ENCODE measurements at places on chromosomes 16 and 17.

DNA sequence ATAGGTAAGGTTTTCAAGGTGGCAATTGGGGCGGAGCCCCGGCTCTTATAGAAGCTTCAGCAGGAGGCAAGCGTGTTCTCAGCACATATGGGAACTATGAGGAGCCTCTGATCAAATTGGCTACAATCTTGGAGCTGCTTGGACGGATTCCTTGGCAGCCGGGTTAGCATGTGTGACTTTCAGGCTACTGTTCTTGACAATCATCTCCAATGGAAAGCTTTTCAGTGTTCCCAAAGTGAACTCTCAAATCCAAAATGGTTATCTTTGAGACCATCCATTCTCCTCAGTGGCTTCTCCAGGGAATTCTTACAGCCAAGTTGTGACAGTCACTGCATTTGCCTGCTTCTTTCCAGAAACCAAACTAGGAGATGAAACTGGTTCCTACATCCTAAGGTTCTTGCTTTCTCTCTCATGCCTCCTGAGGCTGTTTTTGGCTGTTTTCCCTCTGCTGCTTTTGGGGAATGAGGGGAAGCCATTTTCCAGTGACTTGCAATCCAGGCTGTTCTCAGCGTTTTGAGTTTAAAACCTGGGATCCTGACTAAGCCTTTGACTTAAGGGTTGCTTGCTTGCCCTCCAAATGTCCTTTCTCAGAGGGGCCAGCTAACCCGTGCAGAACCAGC is 10.9 kb downstream of the HAS3 start:
- DNase-seq = no peak

GRCh38 chr16:53511084-53511402 is 8.0 kb upstream of the AKTIP start:
- no peak for DNase-seq

DNA sequence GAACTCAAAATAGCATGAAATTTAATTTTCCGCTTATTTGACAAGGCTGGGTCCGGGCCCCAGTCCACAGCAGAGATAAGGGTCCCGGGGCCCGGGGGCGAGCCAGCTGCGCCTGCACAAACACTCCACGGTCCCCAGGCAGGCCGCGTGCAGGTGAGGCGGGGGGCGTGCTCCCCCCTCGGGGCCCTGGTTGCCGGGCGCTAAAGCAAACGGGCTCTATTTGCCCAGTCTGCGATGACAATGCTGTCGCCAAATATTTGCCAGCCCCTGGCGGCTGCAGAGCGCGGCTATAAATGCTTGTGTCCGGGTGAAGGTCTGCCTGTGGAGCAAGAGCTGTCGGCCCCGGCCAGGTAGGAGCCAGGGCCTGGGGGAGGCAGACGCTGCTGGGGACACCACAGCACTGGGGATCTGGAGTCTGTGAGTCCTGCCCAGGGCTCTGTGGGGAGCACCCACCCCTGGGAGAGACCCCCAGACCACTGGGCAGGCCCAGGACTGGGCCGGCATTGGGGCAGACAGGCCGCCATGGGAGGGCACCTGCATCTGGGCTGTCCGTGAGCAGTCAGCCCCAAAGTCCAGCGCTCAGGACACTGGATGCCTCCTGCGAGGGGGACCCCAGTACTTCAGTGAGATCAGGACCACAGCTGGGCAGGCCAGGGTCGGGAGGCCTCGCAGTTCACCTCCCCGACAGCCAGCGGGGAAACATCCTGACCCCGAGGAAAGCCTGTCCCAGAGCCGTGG is at the start of gene PERCC1:
TSS of gene PERCC1 (plus strand) at position 320 of the 738 bp plus-strand sequence. CDS start 1,516 bp downstream, outside the sequence.
- DNase-seq = no peak

DNA sequence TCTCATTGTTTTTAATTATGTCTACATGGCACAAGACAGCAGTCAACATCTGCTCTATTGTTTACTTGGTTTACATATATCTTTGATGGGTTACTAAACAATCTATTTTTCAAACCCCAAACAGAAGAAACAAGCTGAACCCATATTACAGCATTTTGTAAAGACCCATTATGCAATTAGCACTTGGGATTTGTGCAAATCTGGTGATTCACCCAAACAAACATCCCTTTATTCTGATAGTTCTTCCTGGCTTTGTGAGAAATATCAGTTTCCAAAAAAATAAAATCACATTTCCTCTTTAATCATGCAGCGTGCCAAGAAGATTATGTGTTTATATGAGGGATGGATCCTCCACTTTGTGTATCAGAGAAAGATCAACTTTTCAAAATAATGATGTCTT is 16.8 kb upstream of the RBFOX1 start:
- no peak for DNase-seq

DNA sequence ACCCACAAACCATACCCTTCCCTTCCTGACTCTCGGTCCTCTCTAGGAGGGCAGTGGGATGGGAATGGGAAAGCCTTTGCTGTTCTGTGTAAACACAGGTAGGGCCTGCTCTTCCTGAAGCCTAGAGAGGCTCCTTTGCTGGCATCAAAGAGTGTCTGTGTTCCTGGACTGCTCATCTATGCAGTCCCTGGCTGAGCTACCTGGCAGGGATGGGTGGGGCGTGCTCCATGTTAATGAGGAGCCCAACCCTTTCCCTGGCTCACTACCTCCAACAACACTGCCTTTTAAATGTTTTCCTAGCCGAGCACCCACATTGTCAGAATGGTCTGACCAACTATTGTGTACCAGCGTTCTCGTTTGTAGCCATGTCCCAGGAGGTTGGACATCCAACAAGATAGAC is 26.6 kb upstream of the NAGLU start:
- DNase-seq = no peak

- DNase-seq = peak; percentile 46
Measured at GRCh38 chr16:2532494-2533141, 1.4 kb upstream of the CEMP1 start.

- no peak for DNase-seq
Measured at GRCh38 chr17:43406676-43407645, 8.2 kb downstream of the ARL4D start.

GRCh38 chr17:12485361-12485906 is 180.3 kb upstream of the MYOCD start:
- no peak for DNase-seq

- DNase-seq = no peak
Measured at GRCh38 chr17:76122431-76123190, 18.4 kb downstream of the FOXJ1 start.

DNA sequence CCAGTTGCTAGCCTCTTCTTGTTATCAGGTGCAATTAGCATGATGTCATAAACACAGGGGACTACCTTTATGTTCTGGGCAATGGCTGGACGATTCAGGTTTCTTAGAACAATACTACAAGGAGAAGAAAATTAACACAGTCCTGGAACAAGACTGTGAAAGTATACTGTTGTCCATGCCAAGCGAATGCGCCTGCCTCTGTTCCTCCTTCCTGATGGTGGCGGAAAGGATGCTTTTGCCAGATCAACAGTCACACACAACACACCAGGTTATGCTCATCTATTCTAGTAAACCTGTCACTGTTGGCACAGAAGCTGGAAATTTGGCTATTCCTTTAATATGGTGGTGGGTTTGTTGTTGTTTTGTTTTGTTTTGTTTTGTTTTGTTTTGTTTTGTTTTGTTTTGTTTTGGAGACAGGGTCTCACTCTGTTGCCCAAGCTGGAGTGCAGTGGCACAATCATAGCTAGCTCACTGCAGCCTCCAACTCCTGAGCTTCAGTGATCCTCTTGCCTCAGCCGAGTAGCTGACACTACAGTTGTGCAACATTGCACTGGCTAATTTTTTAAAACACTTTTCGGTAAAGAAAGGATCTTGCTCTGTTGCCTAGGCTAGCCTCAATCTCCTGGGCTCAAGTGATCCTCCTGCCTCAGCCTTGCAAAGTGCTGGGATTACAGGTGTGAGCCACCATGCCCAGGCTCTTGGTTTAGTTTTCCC is 3.1 kb upstream of the CD300LD start:
- DNase-seq = no peak

GRCh38 chr17:62818526-62818925 is 10.4 kb upstream of the MARCHF10 start:
- no peak for DNase-seq

- no peak for DNase-seq
Measured at GRCh38 chr16:23635958-23636357, 5.2 kb downstream of the PALB2 start.

GRCh38 chr17:6786618-6787017 is 10.6 kb downstream of the FBXO39 start:
- DNase-seq = no peak

DNA sequence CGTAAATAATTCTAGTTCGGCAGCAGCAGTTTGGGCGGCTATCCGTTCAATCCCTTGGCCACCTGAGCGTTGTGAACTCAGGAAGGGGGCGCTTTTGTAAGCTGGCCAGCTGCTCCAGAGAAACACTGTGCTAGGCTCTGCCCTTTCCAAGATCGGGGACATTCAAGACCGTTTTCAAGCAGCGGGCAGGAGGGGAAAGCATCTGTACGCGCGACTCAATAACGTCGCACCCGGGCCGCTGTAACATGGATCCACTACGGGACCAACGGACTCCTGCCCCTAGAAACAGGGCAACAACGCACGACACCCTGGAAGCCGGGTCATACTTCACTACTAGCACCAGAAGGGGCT is 463 bp downstream of the TOP2A start:
- no peak for DNase-seq

DNA sequence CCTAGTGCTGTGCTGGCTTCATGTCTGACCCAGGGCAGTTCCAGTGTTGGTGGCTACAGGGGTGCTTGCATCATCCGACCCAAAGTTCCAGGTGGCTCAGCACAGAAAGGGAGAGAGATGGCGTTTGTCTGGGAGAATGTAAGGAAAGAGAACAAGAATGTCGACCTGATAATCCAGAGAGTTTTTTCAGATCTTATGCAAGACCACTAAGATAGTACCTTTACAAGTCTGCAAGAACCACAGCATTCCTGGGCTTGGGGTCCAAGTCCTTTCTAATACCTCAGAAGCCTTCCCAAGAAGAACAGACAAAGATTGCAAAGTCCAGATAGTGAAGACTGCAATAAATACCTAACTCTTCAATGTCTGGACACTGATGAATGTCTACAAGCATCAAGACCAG is 363.0 kb upstream of the TOM1L1 start:
- no peak for DNase-seq

DNA sequence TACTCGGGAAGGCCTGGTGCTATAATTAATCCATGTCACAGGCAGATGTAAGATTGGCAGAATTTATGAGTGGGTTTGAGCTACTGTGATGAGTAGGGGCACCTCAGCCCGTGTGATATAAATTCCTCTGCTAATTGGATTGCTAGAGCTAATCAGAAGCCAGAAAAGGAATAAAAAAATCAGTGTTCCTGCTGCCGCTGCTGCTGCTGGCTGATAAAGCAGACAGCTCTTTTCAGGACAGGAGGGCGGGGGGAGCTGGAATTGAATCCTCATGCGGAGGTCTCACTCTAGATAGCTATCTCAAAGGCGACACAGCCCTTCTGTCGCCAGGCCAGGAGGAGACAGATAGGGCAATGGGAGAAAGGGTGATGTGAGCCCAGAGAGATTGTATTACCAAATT is 182.7 kb upstream of the ZFHX3 start:
- no peak for DNase-seq

GRCh38 chr16:75402821-75403475 is 30.4 kb downstream of the CFDP1 start:
- peak; percentile 41 for DNase-seq

- DNase-seq = peak; percentile 86
Measured at GRCh38 chr17:7294614-7295153, at the start of gene YBX2. TSS of gene YBX2 (minus strand) at chr17:7294639. CDS start at chr17:7294500, 139 bp downstream.

DNA sequence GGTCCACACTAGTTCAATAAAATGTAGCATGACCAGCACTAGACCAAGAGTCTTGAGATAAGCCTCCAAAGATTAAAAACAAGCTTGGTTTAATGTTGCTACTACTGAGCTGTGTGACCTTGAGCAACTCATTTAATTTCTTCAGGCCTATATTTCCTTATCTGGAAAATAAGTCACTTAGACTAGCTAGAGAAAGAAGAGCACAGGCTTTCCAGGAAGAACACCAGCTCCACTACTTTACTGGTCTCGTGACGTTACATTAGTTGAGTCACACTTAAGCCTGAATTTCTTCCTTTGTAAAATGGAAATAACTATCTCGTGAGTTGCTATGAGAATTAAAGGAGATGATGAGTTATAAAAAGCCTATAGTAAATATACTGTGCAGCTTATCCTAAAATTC is 5.4 kb downstream of the HELZ start:
- DNase-seq = no peak

GRCh38 chr17:69175625-69176456 is 34.1 kb upstream of the ABCA6 start:
- no peak for DNase-seq

DNA sequence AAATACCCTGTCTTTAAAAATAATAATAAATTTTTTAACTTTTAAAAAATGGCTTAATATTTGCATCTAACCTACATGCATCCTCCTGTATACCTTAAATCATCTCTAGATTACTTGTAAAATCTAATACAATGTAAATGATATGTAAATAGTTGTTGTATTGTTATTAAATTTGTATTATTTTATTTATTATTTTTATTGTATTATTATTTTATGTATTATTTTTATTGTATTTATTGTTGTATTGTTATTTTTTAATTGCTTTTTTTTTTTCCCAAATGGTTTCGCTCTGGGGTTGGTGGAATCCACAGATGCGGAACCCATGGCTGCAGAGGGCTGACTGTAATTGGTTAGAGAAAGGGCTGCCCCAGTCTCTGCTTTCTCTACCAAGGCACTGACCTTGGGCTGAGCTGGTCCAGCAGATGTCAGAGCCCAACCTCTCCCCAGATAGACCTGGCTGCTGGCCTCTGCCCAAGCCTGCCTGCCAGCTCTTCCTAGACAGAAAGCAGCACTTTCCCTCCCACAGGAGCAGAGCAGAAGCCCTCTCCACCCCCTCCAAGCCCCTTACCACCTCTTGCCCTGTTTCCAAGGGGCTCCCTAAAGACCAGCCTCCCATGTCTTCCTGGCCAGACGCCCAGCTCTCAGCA is 183.8 kb downstream of the GSG1L start:
- no peak for DNase-seq

- no peak for DNase-seq
Measured at GRCh38 chr16:87129771-87130170, 187.4 kb downstream of the C16orf95 start.

GRCh38 chr17:30908717-30909420 is 2.8 kb upstream of the TEFM start:
- DNase-seq = no peak

- DNase-seq = no peak
Measured at GRCh38 chr17:64081802-64082799, 47.8 kb downstream of the ERN1 start.

- peak; percentile 74 for DNase-seq
Measured at GRCh38 chr16:89828199-89828869, at the start of gene SPIRE2. TSS of gene SPIRE2 (plus strand) at chr16:89828475. CDS start at chr16:89828551, 76 bp downstream.

Data from CD8-positive, alpha-beta T cell (primary cell).